ENCODE measurements at places on chromosomes 13 and 19. TPM values are rescaled to one million over a fixed set of nuclear protein-coding genes. Genes with fewer than 3 reads are reported as not detected.

GRCh38 chr19:44891016-44891882 lies at the start of gene TOMM40:
Gene TOMM40 (plus strand): TSS chr19:44891254. CDS start chr19:44891416, 162 bp downstream.
- H3K36me3 ChIP-seq: peaks cover 32% of the 10 kb centered on the region
- peaks cover 8% of the 10 kb centered on the region for H3K4me1 ChIP-seq
- peak within 1 kb of the TSS; percentile 93 for H3K27ac ChIP-seq
- no peaks in the 10 kb centered on the region for H3K27me3 ChIP-seq
- peak; percentile 97 for DNase-seq

DNA sequence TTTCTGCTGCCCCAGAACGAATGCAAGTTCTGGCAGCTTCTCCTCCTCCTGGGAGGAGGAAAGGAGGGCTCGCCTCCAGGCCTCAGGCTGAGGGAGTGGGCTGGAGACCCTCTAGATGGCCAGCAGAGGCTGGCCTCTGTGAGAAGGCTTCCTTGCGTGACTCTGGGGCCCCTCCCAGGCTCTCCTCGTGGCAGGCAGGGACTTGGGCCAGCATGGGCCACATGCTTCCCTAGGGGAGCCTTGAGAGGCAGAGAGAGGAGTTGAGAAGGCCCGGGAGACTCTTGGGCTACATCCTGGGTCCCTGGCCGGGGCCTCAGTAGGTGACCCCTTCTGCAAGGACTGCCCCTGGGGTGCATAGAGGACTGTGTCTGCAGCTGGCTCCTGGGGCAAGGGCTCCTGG lies 25.9 kb downstream of the LYL1 start:
- peaks cover 27% of the 10 kb centered on the region for H3K36me3 ChIP-seq
- DNase-seq: no peak
- H3K27me3 ChIP-seq: no peaks in the 10 kb centered on the region
- H3K4me1 ChIP-seq: peaks cover 57% of the 10 kb centered on the region
- peak overlapping the region; percentile 91 for H3K27ac ChIP-seq
- no peak overlapping the region for H3K4me3 ChIP-seq

- no peaks in the 10 kb centered on the region for H3K27me3 ChIP-seq
- H3K36me3 ChIP-seq: no peaks in the 10 kb centered on the region
- H3K4me3 ChIP-seq: no peak overlapping the region
- no peak for DNase-seq
- no peak overlapping the region for H3K27ac ChIP-seq
Observed at GRCh38 chr13:65149687-65150086, 2080.4 kb downstream of the PCDH9 start.

DNA sequence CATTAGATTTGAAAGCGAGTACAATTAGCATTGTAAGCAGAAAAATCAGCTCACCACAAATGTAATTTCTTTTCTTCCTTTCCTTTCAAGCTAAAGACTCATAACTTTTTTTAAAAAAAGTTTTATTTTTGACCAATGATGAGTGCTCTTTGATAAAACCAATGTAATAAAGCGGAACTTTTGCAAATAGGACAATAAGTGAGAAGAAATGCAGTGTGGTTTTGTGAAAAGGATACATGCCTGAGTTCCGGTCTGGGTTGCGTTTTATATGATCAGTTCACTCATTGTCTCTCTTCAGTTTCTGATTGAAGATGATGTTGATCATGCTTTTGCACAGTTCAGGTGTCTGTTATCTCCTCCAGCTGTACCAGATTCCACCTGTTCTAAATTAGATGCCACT lies 274.4 kb downstream of the KLF12 start:
- H3K27me3 ChIP-seq: no peaks in the 10 kb centered on the region
- H3K36me3 ChIP-seq: no peaks in the 10 kb centered on the region
- H3K4me3 ChIP-seq: no peak overlapping the region

Gene ELANE
- not detected for polyA plus RNA-seq

All from SK-N-SH (cell line).